ENCODE measurements at places on chromosomes 7 and 10.
A peak's percentile ranks its signal among the peaks of the same experiment; 100 is the strongest.

DNA sequence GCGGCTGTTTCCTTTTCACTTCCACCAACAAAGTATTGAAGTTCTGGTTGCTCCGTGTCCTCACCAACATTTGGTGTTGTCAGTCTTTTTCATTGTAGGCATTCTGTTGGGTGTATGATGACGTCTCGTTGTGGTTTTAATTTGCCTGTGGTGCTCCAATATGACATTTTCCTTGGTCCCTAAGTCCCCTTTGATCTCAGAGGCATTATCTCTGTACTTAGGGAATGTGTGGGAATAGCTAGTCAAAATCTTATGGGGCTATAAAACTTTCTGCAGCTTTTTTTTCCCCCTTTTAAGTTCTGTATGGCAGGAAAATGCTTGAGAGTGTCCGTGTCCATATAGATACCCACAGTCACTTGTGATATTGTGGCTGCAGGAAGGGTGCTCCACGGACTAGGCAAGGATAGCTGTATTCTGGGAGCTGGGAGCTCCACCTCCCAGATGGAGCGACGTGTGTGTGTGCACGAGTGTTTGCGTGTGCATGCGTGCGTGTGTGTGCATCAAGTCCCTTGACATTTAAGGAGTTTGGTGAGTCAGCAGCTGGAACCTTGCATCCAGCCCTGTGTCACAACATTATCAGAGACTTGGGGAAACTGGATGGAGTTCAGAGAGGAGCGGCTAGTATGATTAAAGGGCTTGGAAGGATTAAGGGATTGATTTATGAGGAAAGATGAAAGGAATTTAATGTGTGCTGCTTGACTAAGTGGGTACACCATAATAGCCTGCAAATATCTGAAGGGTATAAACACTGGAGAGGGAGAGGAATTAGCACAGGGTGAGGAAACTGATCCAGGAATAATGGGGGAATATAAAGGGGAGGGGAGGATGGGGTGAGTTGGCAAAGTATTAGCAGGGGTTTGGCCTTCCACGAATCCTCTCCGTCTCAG, 66.8 kb downstream of the LRMDA start:
- no peak for DNase-seq

DNA sequence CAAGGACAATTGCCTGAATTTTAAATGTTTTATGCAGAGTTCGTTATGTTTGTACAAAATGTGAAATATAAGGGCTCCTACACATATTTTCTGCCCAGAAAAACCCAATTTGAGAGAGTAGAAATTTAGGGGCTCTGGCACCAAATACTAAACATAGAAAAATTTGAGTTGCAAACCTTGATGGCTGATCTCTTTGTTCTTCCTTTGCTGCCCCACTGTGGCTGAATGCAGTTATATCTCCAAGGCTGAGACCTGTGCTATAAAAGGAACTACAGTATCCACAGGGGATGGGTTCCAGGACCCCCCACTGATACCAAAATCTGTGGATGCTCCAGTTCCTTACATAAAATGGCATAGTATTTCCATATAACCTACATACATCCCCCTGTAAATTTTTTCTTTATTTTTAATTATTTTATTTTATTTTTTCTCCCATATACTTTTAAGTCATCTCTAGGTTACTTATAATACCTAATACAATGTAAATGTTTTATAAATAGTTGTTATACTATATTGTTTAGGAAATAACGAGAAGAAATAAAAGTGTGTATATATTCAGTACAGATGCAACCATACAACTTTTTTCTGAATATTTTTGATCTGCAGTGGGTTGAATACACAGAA, 22.5 kb downstream of the CFAP43 start:
- peak; percentile 49 for DNase-seq

GRCh38 chr7:107926481-107926880, 35.5 kb downstream of the DLD start:
- no peak for DNase-seq

GRCh38 chr7:124497176-124497575, 268.4 kb downstream of the GPR37 start:
- no peak for DNase-seq

DNA sequence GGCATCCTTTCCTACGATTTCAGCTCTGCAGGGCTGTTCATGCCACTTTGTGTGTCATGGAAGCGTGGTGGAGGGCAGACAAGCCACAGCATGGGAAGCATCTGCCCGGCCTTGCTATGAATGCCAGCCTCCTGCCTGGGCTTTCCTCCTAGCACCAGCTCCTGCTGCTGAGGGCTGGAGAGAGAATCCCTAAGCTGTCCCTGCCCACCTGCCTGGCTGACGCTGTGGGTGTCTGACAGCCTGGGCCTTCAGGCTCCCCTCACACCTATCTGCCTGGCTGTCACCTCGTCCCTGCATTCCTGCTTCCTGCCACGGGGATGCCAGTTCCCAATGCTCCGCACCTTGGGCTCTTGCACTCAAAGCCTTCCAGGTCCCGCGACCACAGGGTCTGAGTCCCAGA, 606.5 kb upstream of the MGMT start:
- DNase-seq = no peak

DNA sequence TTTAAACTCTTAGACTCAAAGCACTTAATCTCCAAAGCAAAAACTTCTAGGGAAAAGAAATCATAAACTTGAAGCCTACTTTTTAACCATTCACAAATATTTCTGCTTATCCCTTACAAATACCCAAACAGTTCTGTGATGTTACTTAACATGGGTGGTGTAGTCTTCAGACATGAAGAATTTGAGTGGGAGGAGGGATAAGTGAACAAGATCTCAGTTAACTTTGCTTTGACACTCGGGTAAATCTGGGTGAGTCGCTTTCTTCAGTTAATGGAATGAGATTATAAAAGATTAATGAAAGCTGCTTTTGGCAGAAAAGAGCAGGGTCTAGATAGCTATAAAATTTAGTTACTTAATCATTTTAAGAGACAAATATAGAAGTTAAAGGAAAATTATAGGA, 47.5 kb downstream of the RNF133 start:
- no peak for DNase-seq

GRCh38 chr7:34157137-34157536, 251.8 kb downstream of the BMPER start:
- DNase-seq = no peak

GRCh38 chr7:134083766-134084487, 43.2 kb upstream of the LRGUK start:
- no peak for DNase-seq

- no peak for DNase-seq
Observed at GRCh38 chr10:62491597-62491996, 117.4 kb downstream of the ZNF365 start.

DNA sequence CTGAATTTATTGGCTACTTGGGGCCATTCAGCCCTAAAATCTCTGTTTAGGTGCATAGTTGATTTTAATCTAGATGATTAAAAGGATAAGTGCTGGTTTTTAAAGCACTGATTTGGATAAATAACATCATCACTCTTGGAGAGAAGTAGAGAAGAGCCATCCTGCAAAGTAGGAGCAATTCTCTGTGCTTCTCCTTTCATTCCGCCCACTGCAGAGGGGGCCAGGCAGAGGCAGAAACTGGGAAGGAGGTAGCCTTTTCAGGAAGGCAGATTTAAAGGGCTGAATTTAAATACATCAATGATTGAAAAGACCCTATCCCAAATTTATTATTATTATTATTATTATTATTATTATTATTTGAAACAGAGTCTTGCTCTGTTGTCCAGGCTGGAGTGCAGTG, 14.1 kb downstream of the MAP3K8 start:
- DNase-seq = no peak

DNA sequence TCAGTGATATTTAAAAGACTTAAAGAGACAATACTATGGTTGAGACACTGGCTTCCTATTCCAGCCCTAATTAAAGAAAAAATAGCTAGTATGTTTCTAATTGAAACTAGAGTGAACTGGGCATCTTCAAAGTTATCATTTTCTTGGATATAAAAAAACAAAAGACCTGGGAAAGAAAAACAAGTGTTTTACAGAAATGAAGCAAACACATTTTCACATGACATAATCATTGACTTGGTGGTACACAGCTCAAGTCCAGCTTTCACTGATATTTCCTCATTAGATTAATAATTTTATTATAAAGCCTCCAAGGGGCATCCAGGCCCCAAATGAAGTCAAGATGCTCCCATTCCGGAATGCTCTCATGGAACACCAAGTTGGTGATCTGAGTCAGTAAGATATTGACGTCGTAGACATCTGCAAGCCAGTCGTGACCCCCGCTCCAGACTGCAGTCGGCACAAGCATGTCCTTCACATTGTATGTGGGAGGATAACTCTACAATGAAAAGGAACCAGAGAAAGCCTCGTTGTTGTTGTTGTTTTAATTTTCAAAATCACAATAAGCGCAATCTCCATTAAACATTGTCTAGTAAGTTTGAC, 7.5 kb upstream of the CH25H start:
- DNase-seq = no peak

DNA sequence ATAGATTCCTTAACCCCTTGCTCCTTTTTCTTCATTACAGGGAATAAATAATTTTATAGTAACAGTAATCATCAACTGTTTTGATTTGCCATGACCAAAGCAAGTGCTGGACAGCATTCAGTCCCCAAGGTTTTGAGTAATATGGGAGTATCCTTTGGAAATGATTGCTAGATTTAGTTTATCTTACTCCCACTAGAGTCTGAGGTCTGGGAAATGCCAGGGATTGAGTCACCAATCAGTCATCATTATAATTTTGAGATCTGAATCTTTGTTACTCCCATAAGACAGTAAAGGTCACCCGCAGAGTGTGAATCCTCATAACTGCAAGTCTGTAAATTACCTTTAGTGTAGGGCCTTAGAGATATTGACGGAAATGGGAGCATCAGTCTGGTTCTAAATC, 133.7 kb upstream of the SEMA3E start:
- no peak for DNase-seq

All from cerebellar nuclear complex (tissue), 1 donor.